Lower leg skin (tissue), 4 donors: ENCODE measurements at places on chromosomes 2 and 18. TPM values are rescaled to one million over a fixed set of nuclear protein-coding genes. Genes with fewer than 3 reads are reported as not detected.

DNA sequence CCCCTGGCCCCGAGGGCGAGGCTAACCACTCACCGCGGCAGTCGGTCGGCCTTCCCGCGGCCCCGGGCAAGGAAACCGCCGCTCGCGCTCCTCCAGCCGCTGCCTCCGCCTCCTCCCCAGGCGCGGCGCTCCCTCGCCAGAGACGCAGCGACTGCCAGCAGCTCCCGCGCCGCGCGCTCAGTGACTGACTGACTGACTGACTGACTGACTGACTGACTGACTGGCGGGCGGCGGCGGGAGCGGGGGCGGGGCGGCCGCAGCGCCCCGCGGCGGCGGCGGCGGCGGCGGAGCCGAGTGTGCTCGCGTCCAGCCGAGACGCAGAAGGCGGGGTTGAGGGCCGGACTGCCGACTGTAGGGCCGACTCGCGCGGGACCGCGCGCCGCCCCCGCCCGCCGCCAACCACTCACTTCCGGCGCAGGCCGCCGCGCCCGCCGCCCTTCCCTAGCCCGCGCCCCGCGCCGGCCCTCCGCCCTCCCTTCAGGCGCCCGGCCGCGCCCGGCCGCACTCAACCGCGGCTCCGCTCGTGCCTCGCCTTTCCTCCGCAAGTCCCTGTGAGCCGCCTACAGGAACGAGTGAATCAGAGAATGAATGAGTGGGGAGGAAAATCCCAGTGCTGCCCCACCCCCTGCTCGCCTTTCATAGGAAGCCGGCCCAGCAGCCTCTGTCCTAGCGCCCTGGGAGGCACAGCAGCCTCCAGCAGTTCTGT is at the start of gene RAPH1:
Gene RAPH1 (minus strand): TSS at position 224 of the 706 bp plus-strand sequence. CDS start 39,948 bp downstream, outside the sequence.
- DNase-seq, result peak; percentile 96

GRCh38 chr18:65498605-65499004 is 252.2 kb upstream of the CDH7 start:
- no peak for DNase-seq

DNA sequence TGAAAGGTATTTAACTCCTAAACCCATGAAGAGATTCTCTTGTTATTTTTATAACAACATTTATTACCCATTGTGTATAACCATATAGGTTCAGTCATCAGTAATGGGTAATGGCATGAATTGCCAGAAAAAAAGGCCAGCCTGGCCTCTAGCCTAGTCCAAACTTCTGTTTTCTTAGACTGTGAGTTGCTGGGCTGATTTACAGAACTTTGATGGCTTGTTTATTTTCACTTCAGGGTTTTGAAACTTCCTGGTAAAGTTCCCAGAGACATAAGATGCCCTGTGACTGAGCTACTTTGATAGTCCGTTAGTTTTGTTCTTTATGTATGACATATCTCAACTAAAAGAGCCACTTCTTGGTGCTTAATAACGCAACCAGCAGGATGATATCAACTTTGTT is 164.8 kb downstream of the METTL4 start:
- no peak for DNase-seq

- DNase-seq, result no peak
Observed at GRCh38 chr2:127095367-127095641, 11.7 kb downstream of the BIN1 start.

GRCh38 chr2:6011921-6012320 is 319.7 kb downstream of the SOX11 start:
- no peak for DNase-seq

DNA sequence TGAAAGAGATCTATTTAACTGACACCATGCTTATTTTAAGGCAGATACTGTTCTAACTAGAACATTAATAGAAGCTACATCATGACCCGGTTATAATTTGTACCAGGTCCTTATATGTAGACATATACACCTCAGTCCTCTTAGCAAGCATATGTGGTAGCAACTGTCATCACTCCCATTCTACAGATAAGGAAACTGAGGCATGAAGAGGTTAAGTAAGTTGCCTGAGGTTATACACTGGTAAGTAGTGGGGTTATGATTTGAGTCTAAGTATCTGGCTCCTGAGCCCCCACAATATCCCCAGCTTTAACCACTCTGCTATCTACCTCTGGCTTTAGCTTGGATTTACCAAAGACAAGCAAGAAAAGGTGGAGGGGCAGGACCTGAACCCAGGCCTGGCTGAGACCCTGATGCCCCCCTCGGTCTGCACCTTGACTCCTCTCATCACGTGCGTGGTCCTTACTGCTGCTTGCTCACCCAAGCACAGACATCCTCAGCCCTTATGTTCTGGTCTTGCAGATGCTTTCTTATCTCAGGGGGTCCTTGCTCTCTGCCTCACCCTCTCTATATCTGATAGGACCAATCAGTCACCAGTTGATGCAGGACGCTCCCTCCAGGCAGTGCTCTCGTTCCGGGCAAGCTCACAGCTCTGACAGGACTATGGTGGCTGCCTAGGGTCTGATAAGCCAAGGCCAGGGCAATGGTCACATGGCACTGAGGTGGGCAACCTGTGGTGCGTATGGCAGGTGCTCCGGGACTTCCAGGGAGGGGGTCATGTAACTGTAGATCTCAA is 4.0 kb downstream of the DYSF start:
- no peak for DNase-seq

GRCh38 chr2:17270894-17271293 is 247.3 kb downstream of the RAD51AP2 start:
- DNase-seq, result no peak

DNA sequence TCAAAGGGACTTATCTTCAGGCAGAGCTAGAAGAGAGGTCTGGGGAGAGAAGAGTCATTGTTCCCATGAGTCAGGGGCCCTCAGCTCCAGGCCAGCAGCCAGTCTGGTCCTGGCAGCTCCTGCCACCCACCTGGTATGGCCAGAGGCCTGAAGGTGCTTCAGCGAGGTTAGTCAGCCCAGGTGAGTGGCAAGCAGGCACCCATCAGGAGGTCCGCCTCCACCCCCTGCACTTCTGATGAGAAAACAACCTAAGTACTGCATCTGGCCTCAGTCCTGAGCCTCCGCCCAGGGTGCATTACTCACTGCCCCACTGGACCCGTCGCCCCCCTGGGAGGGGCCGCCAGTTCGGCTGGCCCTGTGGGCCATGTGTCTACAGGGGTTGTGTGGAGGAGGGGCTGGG is 130.2 kb downstream of the INHBB start:
- DNase-seq, result no peak

GRCh38 chr2:158505448-158505934 is 48.7 kb downstream of the PKP4 start:
- no peak for DNase-seq

GRCh38 chr2:74915743-74916142 is 42.7 kb upstream of the POLE4 start:
- DNase-seq, result no peak

GRCh38 chr18:39959839-39960238 is 1995.2 kb upstream of the PIK3C3 start:
- DNase-seq, result no peak

DNA sequence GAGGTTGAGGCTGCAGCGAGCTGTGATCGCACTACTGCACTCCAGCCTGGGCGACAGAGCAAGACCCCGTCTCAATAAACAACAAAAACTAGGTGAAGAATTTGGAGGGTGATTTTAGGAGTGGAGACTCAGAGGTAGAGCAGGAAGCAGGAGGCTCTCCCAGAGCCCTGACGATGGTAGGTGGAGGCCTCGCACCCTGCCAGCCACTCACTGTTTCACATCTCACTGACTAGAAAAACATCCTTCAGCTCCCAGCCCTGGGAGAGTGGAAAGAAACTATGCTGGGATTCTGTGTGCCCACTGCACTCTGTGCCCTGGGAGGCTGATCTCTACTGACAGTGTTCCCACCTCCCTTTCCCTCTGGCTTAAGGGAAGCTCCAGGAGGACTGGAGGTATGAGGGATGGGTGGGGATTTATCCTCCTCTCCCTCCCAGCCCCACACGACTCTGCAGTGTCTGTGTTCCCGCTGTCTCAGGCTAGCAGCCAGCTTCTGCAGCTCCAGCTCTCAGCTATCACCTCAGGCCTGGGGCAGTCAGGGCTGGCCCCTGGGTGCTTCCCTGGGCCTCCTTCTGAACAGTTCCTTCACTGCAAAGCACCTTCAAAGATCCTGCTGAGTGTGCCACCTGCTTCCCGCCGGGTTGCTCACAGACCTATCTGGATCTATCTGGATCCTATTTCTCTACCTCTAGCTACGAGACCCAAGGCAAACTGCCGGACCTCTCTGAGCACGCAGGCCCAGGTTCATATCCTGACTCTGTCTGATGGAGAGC is 9.6 kb downstream of the CIB4 start:
- no peak for DNase-seq

Gene TLX2
- total RNA-seq, result not detected

Gene MYO3B
- total RNA-seq, result 0.17 TPM

Gene UGT1A8
- total RNA-seq, result not detected

Gene VWA3B
- total RNA-seq, result 0.12 TPM
